Tibial nerve (tissue), 4 donors: ENCODE measurements at places on chromosomes 11 and 22.
A peak's percentile ranks its signal among the peaks of the same experiment; 100 is the strongest.

GRCh38 chr22:35477911-35478582, 62.6 kb upstream of the RASD2 start:
- no peak for DNase-seq

- no peak for DNase-seq
Measured at GRCh38 chr22:35152316-35152715, 86.4 kb downstream of the ISX start.

- DNase-seq: no peak
Measured at GRCh38 chr22:34841331-34841771, 224.6 kb upstream of the ISX start.

DNA sequence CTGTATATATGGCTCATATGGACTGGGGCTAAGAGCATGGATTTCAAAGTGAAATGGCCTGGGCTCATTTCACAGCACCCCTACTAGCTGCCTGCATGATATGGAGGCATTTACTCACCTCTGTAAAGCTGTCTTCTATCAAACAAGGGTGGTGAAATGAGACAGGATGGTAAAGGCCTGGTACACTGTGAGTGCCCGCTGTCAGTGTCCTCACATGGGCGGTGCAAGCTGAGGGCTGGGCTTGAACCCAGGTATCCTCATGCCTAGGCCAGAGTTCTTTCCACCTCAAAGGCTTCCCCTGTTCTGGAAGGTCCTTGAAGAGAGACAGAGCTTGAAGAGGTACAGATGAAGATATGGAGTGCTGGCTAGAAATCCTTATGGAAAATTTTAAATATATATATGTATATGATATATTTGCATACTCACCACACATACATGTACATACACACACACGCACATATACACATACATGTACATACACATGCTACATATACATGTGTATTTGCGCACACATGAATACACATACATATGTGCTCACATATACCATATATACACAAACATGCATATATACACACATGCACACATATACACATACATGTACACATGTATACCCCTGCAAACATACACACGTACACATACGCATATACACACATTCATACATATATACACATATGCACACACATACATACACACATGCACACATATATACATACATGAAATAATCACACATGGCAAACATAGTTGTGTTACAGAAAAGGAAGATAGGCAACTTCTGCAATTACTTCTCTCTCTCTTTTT, 44.7 kb downstream of the MICAL2 start:
- DNase-seq: no peak

DNA sequence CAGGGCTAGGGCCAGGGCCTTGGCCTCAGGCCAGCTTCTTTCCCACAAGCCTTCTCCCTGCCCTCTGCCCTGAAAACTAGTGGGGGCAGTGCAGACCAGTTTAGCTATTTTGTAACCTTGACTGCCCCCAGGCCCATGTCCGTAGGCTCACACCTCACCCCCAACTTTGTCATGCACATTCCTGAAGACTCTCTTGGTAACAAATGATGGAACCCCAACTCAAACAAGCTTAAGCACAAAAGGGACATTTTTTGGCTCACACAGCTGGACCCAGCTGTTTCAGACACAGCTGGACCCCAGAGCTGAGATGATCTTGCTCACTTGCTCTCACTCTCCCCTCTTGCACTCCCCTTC, 46.6 kb downstream of the KCNQ1OT1 start:
- no peak for DNase-seq

- DNase-seq: no peak
Measured at GRCh38 chr11:6862961-6863360, at the start of gene OR10A2. OR10A2 (plus strand) TSS chr11:6863057; CDS start chr11:6869755, 6,698 bp downstream.

- DNase-seq: no peak
Measured at GRCh38 chr11:72454791-72455190, 20.5 kb upstream of the CLPB start.

- DNase-seq: no peak
Measured at GRCh38 chr11:104798789-104799188, 99.5 kb downstream of the CASP12 start.

DNA sequence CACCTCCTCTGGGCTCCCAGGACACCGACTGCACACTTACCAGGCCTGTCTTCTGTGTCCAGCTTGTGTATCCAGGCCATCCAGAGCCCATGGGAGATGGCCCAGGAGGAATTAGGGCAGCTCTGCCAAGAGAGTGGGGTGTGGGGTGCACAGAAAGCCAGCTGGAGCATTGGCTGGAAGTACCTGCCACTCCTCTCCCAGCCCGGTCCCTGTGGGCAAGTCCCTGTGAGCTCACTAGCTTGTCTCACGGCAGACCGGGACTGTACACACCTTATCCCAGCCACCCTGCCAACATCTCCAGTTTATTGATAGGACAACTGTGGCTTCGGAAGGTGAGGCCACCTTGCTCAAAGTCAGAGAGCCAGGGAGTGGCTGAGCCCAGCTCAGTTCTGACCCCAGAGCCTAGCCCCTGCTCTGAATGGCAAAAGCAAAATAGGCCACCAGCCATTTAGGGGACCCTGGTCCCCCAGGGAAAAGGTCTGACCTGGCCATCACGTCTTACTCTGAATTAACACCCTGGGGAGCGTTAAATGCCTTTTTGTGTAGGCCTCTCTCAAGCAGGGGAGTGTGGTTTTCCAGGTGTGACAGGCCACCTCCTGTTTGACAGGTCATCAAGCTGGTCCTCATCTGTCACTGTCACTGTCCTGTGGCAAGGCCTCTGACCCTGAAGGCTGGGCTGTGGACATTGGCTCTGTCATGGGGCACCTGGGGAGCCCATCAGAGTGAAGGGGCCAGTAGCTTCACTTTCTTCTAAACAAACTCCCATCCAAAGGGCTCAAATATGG, 15.1 kb downstream of the UQCR10 start:
- DNase-seq: no peak

- DNase-seq: no peak
Measured at GRCh38 chr11:36214976-36215692, 74.1 kb downstream of the COMMD9 start.

- DNase-seq: no peak
Measured at GRCh38 chr22:25390297-25391240, 171.1 kb downstream of the CRYBB2 start.

DNA sequence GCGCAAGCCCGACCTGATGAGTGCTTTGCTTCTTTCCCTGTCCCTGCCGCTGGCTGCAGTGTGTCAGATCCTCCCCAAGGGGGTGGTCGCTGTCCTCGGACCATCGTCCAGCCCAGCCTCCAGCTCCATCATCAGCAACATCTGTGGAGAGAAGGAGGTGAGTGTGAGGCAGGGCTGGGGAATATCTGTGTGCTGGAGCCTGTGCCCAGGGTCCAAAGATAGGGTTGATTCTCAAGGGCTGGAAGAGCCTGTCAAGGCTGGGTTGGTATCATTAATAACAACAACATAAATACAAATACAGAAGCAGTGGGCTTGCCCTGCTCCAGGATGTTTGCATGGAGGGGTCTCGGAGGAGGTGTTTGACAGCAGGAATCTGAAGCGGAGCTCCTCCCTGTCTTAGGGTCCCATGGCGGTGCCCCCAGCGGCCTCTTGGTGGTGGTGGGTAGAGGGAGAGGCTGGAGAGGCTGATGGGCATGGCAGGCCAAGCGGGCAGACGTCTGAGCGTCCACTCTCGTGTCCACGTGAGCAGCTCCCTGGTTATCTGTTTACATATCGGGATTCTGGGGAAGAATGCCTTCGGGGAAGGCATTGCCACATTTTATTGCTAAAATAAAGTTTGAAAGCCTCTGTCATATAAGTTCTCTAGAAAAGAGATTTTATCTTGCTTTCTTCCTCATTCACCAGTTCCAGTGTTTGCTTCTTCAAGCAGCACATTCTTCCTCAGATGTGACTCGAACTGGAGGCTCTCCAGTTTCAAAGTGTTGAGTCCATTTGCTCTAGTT, 208.4 kb upstream of the TBCEL start:
- DNase-seq: no peak

- peak; percentile 93 for DNase-seq
Measured at GRCh38 chr22:46087816-46088277, 62.5 kb upstream of the PPARA start.

- DNase-seq: no peak
Measured at GRCh38 chr11:1880746-1881441, 10.8 kb downstream of the PRR33 start.

GRCh38 chr11:59183771-59184170, 11.8 kb downstream of the DTX4 start:
- peak; percentile 54 for DNase-seq

- no peak for DNase-seq
Measured at GRCh38 chr11:62843466-62843865, 4.1 kb upstream of the WDR74 start.

DNA sequence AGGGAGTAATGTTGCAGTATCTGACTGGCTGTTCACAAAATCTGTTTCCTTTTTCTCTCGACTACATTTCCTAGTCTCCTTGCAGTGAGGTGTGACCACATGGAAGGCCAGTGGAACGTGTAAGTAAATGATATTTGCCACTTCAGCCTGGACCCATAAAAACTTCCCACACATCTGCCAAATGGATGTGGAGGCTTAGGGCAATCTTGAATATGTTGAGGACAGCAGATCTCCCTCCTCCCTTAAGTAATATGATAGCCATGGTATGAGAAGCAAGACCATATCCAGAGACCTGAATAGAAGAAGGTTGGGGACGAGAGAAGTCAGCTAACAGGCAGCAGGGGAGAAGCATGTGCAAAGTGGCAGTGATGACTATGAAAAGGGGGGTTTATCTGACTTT, 33.0 kb upstream of the C11orf87 start:
- DNase-seq: no peak

DNA sequence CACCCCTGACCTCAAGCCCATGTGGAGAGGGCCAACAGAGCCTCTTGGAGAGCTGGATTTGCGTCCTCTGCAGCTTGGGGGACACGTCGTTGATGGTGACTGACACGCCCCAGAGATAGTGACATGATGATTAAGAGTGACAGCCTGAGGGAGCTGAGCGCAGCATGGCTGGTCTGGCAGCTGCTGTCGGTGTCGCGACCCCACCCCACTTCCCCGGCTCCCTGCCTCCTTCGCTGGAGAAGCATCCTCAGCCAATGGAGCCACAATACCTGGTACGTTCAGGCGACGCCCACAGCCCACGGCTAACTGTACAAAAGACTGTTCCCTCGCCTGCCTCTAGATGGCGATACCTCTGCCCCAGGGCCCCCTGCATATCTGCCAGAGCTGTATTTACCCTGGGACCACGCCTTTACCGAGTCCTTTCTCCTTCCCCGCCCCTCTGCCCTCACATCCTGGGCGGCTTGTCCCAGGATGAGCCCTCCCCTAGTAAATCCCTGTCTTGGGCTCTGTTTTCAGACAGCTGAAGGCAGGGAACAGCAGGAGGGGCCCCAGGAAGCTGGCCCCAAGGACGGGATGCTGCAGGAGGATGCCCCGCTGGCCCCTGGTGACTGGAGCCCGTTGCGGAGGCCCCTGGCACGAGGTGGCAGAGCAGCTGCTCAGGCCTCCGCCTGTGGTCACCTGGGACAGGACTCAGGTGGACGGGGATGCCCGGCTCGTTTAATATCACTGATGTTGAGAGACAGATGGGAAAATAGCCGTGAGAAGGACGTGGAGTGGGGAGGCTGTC, 90.6 kb downstream of the RPS6KA4 start:
- DNase-seq: no peak

DNA sequence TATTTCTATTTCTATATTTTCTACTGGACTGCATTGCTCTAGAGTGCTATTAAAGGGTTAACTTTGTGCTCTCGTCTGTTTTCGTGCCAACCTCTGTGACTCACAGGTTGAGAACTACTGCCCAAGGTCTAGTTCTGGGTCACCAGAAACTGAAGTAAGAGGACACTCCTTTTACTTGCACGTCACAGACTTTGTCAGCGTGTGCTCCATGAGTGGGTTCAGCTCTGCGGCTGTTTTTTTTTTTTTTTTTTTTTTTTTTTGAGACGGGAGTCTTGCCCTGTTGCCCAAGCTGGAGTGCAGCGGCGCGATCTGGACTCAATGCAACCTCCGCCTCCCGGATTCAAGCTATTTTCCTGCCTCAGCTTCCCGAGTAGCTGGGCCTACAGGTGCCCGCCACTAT, 49.8 kb downstream of the CLMP start:
- no peak for DNase-seq

DNA sequence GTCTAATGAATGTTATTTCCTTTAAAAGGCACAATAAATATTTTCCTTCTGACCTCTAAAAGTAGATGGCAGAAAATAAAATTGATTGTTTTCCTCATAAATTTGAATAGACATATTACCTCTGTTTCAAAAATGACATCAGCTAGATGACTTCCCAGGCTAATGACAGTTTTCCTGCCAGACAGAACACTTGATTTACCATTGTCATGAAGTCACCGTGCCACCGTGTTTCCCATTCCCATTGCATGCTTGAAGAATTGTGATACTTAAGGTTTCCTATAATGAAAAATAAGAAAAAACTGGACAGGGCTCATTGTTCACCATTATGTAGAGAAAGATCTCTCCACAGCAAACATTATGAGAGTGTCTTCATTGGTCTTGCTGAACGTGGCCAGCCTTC, 151.1 kb downstream of the NCAM1 start:
- no peak for DNase-seq

DNA sequence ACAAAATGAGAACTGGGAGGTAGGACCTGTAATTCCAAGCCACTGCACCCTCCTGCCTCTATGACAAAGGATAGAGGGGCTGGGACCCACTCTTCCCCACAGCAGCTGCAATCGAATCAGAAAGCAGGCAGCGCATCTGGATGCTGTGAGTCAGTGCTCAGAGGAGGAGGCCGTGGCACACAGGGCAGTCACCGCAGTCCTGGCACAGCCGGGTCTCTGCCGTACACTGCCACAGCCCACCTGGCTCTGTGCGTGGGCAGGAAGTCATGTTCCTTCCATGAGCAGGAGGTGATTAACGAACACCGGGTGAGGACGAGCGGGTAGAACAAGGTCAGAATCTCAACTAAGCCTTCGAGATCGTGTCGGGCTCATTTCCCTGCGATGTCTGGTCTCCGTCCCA, 30.2 kb upstream of the PPFIA1 start:
- no peak for DNase-seq

GRCh38 chr11:124394408-124394807, 4.4 kb downstream of the OR8B3 start:
- DNase-seq: no peak

DNA sequence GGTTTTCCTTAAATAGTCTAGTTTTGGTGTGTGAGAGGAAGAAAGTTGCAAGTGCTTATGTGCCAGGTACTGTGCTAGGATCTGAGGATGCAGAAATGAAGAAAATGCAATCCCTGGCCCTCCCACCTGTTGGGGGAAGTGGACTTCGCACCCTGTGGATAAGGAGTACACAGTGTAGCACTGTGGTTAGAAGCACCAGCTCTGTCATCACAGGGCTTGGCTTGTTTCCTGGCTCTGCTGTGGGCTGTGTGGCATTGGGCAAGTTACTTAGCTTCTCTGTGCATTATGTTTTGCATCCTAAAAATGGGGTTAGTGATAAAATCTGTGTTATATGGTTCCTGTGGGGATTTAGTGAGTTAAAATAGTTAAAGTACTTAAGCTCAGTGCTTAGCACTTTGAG, 68.2 kb downstream of the ENDOD1 start:
- no peak for DNase-seq

DNA sequence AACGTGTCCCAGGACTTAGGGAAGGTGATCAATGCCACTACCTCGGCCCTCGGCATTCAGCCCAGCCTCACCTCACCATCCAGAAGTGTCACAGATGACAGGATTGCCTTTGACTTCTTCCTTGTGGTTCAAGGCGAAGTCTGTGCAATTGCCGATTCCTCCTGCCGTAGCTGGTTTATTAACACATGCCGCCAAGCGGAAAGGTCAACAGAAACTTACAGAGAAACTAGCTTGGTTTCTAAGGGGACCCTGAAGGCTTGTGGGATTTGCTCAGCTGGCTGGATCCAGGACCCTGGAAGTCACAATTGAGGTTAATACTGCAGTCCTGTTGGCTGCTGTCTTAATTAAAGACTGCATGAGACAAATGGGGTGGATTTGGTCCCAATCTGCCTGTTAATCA, 65.6 kb downstream of the SHANK2 start:
- DNase-seq: no peak
